Activated T-cell treated with anti-CD3 and anti-CD28 coated beads, Interleukin-2, amount 50 U/mL, for 4 hours (primary cell): ENCODE measurements at places on chromosomes 6 and 20.

GRCh38 chr6:136158387-136158821 is 91.7 kb downstream of the MTFR2 start:
- DNase-seq = no peak

DNA sequence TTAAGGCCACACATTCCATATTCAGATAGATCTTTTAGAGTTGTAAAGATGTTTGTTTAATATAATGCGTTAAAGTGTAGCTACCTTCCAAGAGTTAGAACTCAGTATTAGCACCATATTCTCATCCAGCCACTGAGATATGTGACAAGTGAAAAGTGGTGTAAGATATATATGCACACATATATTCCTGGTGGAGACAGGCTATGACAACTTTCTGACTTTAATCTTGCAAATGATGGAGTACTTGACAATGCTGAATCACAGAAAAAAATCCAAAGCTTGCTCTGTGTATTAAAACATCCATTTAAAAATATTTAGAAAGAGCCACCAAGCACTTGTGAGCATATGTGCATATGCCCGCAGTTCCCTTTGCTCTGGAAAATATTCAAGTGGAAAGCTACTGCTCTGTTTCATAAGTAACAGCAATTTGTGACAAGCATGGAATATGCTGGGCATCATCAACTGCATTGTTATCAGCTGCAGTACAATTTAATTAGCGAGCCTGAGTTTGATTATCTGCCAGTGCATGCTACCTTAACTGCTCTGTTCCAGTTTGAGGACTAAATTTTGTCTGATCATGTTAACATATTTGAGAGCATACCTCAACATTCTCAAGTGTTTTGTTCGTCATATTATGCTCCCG is 64.8 kb downstream of the VIP start:
- DNase-seq = no peak

- DNase-seq = no peak
These were observed 26.2 kb downstream of the BCAS1 start for GRCh38 chr20:54044156-54044555.

DNA sequence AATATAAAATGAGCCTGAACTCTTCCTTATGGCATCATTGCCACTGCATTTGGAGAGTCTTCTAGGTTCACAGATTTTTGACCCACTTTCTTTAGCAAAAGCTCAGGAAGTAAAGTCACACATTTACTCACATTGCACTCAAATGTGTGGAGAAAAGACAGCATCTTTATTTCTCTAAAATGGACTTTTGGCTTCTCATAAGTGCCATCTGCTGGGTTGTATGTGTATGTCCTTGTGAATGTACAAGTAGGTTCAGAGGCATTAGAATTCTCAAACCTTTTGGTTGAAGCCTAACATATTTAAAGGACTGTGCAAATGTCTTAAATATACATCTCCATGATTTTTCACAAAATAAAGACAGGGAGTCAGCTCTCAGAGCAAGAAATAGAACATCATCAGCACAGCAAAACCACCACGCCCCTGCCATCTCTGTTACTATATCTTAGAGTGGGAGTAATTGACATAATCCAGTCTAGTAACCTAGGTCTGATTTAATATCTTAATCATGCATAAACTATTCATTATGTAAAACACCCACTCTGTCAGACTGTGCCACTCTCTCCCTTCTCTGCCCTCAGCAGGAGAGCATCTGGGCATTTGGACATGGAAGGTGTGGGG is 42.2 kb upstream of the SPTLC3 start:
- no peak for DNase-seq

GRCh38 chr6:15547400-15547799 is 115.4 kb downstream of the DTNBP1 start:
- no peak for DNase-seq

DNA sequence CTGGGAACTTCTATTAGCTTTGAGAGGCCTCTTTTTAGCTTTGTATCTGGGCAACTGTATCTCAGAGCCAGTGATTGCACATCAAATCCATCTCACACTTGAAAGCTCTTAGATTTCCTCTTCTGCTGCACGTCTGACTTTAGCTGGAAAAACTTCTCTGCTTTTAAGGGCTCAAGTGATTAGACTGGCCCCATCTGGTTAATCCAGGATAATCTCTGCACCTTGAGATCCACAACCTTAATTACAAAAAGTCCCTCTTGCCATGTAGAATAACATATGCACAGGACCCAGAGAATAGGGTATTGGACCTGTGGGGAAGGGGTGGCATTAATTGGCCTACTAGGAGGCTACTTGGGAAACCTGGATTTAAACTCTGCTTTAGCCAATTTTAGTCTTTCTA is 24.2 kb downstream of the KLHL31 start:
- DNase-seq = no peak

DNA sequence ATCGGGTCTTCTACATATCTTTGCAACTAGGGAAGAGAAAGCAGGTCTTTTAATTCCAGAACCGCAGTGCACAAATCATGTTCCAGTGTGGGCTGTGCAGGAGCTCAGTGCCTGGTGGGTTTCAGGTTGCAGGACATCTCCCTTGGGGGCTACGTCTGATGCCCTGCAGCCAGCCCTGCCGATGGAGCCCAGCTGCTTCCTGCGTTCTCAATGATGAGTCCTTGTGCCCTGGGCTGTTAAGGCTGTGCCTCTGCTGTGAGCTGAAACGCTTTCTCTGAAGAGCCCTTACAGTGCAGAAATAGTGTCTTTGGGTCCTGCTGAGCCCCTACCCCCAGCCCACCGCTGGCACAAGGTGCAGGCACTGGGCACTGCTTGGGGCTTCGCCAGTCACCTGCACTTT is 192.9 kb downstream of the SYNDIG1 start:
- DNase-seq = no peak

GRCh38 chr6:56860475-56860874 is 94.4 kb upstream of the BEND6 start:
- DNase-seq = no peak

GRCh38 chr6:30820193-30820592 is 64.1 kb upstream of the DDR1 start:
- DNase-seq = no peak

DNA sequence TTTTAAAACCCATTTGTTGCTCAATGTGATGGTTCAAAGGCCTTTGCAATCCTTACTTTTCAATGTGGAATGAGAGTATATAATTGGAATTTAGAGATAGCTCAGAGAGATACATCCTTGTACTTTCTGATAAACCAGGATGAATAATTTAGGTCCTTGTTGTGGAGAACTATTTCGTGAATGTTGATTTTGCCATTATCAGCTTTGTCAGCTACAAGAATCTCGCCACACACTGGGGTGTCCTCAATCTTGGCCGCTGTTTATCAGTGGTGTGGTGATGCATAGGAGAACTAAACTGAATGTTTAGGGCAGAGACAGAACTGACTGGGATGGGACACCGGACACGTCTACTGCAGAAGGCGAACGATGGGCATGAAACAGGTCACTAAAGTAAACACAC is 111.2 kb upstream of the SLC35B3 start:
- DNase-seq = no peak

DNA sequence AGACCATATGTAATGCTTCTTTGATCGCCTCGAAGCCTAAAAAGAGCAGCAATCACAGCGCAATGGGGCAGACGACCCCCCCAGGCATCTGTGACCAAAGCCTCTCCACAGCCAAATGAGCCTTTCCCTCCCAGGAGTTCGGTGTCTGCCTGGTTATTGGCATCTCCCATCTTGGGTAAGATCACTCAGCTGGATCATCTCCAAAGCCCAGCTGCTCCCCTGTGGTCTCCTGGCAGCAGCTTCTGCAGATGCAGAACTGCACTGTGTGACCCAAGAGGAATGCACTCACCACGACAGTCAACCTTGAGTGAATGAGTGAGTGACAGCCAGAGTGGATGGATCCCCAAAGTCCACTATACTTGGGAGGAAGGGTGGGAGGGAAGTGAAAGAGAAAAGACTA is 44.8 kb upstream of the IYD start:
- DNase-seq = no peak

- DNase-seq = peak; percentile 48
These were observed 61.5 kb upstream of the FNDC1 start for GRCh38 chr6:159107451-159108260.
